ENCODE measurements at places on chromosomes 3 and 15.
A peak's percentile ranks its signal among the peaks of the same experiment; 100 is the strongest.

- no peak for DNase-seq
Measured at GRCh38 chr3:76789237-76789636, 250.7 kb upstream of the ROBO2 start.

- DNase-seq = no peak
Measured at GRCh38 chr15:27638958-27639357, 460.2 kb downstream of the OCA2 start.

DNA sequence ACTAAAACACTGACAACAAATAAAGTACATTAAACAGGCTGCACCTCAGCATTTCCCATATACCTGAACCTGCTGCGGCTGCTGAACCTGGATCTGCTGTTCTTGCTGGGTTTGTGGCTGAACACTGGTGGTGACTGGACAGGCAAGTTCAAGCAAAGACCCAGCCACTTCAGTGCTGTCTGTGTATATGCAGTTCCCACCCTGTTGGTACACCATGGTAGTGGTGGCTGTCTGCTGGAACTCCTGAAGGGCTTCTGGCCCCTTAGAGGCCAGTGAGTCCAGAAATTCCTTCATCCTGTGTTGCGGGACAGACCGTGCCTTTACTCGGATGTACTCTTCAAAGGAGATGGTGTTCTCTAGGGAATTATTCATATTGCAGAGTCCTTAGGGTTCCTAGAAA lies 17.2 kb downstream of the QRICH1 start:
- DNase-seq = no peak

DNA sequence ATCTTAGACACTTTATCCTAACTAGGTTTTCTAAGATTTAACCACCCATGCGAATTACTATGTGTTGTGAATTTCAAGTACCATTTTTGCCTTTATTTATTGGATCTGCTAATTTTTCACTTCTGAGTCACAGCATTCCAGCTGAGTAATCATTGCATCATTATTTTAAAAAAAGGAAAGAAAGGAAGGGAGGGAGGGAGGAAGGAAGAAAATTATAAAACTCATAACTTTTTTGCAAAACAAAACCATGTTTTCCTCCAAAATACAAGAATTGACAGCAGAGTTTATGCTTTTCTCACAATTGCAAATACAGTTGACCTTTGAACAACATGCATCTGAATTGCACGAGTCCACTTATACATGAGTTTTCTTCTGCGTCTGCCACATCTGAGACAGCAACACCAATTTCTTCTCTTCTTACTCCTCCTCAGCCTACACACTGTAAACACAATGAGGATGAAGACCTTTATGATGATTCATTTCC lies 651.4 kb upstream of the NECTIN3 start:
- peak; percentile 33 for DNase-seq

- no peak for DNase-seq
Measured at GRCh38 chr3:143118630-143119008, 952 bp upstream of the CHST2 start.

GRCh38 chr3:197955892-197956477 lies 4.0 kb upstream of the LMLN start:
- no peak for DNase-seq

DNA sequence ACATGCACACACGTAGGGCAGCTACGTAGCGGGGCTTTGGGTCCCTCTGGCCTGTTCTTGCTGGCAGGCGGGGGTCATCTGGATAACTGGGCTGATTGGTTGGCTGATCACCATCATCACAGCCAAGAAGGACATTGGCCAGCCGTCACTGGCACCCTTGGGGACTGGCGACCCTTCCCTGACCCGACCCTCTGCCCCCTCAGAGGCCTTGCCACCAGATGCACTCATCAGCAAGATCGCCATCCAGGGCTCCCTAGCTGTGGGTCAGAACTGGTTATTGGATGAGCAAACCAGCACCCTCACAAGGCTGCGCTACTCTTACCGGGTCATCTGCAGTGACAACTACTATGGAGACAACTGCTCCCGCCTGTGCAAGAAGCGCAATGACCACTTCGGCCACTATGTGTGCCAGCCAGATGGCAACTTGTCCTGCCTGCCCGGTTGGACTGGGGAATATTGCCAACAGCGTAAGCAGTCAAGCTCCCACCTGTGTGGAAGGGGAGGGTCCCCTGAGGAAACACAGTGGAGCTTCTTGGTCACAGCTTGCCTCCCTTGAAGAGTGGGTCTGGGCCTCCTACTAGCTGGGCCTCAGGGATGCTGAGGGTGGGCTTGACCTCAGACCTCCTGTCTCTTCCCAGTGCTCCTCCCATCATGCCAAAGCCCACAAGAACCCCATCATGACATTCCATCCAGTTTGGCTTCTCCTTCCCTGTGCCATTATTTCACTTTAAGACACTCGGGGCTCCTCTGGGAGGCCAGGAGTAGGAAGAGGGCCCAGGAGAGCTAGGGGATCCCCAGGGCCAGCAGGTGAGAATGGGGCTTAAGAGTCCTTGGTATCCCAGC lies 2.4 kb downstream of the DLL4 start:
- DNase-seq = no peak

GRCh38 chr3:123480428-123480827 lies 31.5 kb upstream of the ADCY5 start:
- DNase-seq = no peak

- no peak for DNase-seq
Measured at GRCh38 chr3:70137366-70137765, 137.8 kb downstream of the SAMMSON start.

DNA sequence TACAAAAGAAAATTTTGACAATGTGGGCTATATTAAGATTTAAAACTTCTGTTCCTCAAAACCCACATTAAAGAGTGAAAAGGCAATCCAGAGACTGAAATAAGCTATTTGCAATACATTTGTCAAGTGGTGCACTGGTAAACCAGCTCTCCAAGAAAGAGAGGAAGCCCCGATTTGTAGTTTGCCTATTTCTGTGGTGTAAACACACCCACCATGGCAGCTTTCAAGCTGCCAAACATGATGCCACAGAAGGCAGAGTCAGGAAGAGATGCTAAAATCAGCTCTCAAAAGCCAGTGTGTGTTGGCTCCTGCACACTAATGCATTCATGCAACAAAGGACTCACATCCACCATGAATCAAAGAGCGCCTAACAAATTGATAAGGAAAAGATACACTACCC lies 17.5 kb downstream of the RFTN1 start:
- no peak for DNase-seq

DNA sequence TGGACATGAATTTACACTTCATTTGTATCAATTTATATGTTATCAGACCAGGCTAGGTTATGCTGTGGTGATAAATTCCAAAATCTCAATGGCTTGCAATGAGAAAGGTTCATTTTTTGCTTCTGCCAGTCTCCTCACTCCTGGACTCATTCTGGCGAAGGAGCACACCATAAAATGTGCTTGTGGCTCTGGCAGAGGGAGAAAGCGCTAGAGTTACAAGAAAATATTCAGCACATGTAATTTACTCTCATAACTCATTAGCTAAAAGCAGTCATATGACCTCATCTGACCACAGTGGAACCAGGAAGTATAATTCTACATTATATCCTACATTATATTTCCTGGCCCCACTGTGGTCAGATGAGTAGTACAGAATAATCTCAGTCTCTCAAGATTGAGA lies 193.8 kb downstream of the BCHE start:
- no peak for DNase-seq

DNA sequence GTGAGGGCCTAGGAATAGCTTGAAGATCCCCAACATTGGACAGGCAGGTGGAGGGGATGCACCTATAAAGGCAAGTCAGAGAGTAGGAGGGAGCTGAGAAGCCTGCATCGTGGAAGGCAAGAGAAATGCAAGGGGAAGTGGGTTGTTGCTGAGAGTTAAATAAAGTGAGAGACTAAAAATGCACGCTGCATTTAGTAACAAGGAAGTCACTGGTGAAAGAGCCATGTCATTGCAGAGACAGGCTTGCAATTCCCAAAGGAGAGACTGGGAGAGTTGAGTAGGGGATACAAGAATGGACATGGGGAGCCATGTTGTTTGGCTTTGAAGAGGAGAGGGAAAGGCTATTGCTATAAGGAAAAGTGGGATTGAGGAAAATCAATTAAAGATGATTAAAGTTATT lies 77.0 kb upstream of the HEG1 start:
- DNase-seq = no peak

DNA sequence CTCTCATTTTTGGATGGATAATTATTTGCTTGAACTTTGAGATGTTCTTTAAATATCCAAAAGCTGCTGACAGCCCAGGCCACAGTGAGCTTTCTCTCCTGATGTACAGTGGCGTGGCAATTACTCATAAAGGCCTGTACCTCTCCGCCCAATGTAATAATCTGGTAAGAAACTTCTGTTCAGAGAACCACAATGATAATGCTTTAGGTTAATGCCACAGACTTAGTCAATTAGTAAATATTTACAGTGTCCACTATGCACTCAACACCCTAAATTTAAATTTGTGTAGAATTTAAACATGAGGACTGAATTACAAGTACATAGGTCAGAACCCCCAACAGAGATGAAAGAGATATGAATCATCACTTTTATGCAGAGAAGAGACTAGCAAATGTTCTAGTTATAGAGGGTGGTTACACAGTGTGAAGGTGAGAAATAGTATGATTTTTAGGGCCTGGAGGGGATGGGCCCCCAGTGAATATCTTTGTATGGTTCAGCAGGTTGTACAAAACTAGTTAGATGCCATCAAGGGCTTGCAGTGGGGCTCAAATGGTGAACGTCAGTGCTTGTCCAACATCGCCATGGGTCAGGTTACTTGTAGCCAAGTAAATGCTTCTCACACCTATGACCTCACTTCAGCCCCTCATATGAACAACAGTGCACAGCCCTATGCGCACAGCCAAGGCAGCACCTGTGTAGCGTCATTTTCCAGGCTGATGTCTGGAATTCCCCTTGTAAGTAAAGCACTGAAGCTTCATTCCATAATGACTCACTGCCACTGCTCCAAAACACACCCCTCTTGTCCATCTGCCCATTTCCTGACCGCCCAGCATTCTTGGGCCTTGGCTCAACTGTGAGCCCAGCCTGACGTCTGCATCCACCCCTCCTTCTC lies 13.3 kb downstream of the ABHD2 start:
- DNase-seq = peak; percentile 74
